ENCODE measurements at places on chromosomes 1 and 21.
A peak's percentile ranks its signal among the peaks of the same experiment; 100 is the strongest.

- no peak for DNase-seq
These were observed 6.2 kb downstream of the LRRC3 start for GRCh38 chr21:44461464-44462001.

DNA sequence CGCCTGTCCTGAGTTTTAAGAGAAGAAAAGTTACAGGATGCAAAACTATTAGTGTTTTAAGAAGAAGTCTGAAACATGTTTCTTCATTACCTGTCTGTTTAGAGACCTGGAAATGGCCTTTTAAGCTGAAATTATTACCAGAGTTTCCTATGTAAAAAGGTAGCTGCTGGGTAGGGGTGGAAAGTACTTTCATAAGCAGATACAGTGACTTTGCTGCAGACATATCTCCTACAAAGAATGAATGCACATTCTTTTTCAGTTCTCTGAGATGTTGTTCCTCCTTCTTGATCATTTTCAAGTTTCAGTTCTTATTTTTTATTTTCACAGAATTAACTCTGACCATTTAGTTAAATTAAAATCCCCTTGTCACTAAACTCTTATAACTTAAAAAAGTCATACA, 1329.6 kb downstream of the KCNT2 start:
- no peak for DNase-seq

GRCh38 chr1:1907098-1907736, 7.8 kb upstream of the CALML6 start:
- DNase-seq = no peak

DNA sequence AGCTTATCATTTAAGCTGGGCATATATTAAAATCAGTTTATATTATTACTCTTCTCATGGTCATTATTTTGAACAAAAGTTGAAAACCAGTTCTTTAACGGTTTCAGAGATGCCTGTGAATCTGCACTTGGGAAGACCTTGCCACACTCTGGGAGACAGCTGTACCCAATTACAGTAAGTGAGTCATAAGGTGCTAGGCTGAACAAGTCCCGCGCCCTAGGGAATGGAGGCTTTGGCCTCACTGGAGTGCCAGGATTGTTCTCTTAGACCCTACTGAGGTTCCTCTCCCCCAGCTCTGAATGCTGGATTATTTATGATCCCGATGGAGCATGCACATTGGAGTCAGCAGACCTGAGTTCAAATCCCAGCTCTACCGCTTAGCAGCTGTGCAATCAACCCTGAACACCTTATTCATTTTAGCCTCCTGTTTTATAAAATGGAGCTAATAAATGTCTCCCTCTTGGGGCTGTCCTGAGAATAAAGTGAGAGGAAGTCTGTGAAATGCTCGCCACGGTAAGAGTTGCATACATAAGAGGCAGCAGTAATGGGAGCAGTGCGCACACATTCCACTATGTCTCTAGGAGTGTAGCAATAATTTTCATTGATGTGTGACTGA, 266.2 kb downstream of the FOXD2 start:
- DNase-seq = no peak

- no peak for DNase-seq
These were observed 222.6 kb downstream of the PRDM2 start for GRCh38 chr1:13922466-13923110.

DNA sequence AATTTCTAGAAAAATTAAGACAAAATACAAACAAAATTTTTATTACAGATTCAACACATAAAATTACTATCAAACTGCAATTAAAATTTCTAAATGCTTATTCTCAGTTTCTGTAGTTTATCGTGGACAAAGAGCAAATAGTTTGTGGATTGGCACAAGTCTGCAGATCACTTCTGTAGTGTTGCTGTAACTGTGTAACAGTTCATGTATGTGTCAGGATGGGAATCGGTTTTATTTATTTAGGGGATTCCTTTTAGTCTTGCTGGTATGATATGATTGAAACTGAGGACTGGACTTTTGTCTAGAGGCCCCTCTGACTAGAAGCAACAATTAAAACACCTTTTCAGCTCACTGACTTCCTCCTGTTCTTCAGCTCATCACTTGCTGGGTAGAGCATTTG, 60.8 kb downstream of the LRIG2 start:
- no peak for DNase-seq

GRCh38 chr1:157183870-157184269, 45.7 kb upstream of the ETV3 start:
- no peak for DNase-seq

DNA sequence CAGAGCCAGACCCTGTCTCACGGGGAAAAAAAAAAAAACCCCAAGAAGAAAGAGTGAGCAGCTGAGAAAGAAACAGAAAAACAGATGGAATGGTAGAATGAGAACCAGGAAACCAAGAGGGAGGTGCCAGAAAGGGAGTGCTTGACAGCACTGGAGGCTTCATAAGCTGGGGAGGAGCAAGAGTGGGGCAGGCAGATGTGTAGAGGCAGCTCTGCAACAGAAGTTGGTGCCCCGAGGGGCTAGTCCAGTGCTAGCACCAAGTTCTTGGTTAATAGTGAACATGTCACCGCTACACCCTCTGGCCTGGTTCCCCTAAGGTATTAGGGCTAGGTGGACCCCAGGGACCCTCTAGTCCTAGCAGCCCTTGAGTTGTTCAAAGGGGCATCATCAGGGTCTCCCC, 98.0 kb downstream of the TGFBR3 start:
- no peak for DNase-seq

GRCh38 chr1:244388961-244389360, 62.7 kb downstream of the ADSS2 start:
- no peak for DNase-seq

DNA sequence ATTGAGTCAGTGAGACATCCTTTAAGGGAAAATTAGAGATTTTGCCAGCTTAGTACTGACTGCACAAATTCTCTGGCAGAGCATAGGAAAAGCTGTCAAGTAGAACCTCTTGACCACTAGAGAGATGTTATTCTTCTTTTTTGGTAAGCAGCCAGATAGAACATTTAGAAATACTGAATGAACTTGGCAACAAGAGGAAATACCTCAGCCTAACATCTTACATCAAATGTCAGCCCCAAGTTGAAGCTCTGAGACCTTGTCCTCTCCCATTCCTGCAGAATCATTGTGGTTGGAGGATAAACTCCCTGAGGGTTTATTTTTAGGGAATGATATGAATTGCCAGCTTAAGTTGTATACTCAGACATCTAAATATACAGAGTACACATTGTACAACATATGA, 53.5 kb downstream of the MIGA1 start:
- DNase-seq = no peak

DNA sequence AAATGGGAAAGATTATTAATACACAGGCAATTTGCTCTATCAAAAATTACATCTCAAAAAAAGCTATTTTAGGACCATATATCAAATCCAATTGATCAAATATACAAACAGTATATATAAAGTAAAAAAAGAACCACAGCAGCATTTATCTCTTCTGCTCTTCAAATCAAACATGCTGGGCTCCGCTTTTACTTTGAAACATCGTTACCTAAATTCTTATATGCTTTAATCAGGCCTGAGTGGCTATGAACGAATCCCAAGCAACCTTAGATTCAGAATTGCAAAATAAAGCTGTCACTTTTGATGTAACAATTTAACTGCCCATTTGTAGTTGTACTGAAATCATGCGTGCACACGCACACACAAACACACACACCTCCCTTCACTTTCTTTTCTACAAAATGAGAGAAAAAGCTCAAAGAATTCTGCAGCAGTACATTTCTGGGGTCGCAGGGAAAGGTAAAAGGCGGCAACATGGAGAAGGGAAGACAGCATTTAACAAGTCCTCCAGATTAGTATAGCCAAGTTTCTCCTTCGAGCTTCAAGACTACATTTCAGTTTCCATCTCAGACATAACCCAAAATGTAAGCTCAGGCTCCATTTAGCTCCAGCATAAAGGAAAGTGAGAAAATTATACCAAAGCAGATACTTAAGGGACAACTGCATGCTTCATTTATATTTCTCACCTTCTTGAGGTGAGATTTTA, 92.2 kb upstream of the TTC39A start:
- no peak for DNase-seq

- peak; percentile 28 for DNase-seq
These were observed 11.4 kb downstream of the MX2 start for GRCh38 chr21:41373253-41373652.

DNA sequence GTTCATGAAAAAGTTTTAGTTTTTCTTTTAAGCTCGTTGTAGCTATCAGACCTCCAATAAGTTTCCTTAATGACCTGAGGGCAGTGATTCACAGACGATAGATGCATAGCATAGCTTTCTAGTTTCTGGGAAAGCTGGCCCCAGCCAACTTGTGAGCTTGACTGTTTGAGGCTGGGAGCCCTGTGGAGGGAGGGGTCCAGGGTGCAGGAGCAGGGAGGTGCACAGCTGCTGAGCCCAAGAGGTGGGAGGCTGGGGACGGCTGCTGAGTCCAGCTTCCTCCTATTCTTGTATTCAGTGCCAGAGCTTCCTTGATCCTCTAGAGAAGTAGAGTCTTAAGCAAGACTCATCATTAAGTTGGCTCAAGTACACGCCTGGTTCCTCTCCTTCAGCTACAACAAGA, 11.0 kb upstream of the AVPR1B start:
- DNase-seq = no peak

- DNase-seq = no peak
These were observed 5.1 kb upstream of the MYBPH start for GRCh38 chr1:203180611-203181330.

DNA sequence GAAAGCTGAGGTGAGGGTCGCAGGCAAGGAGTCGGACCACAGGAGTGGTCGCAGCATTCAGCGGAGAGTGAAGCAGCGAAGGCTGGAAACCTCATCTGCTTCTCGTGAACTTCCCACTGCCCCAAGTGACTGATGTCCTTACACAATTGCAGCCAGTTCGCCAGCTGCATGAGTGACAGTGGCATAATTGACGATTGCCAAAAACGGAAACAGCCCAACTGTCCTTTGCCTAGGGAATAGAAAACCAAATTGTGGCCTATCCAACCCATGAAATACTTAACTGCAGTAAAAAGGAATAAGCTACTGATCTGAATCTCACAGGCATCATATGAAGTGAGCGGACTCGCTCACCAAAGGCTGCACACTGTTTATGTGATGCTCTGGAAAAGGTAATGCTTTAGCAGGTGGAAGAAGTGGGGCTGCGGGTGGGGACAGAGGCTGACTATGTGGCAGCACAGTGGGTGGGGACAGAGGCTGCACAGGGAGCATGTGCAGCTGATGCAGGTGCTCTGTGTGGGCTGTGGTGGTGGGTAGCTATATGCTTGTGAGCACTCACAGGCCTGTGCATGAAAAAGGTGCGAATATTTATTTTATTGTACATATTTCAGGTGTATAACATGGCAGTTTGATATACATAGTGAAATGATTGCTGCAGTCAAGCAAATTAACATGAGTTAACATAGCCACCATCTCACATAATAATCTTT, 4.2 kb upstream of the NLRP3 start:
- no peak for DNase-seq

GRCh38 chr1:77797991-77798390, 18.5 kb downstream of the MIGA1 start:
- no peak for DNase-seq

DNA sequence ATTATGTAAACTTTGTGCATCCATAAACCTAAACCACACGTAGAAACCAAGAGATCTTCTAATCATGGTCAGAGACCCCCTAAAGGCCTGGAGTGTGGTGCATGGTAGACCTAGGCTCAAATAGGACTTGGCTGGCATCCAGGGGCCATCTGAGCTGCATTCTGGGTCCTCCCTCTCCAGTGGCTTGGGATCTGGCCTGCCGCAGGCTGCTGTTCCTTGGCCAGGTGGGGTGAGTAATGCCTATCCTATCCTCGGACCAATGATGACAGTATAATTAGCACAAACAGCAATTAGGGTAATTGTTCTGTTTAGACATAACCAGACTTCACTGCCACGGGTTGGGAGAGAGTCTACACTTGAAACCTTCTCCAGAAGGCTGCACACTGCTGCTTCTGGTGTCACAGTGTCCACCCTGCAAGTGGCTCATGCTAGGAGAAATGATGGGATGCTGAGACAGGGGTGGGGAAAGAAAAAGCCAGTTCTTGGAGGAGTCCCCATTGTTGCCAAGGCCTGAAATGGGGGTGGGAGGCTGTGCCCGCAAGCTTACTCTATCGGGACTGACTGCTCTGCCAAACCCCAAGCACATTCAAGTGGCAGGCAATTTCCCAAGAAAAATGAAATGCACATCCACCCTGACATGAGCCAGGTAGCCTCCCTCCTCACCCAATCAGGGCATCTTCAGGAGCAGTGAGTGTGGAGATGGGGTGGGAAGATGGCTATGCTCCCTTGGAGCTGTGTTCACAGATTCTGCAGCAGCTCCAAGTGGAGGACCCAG, 12.5 kb upstream of the PKP1 start:
- no peak for DNase-seq

DNA sequence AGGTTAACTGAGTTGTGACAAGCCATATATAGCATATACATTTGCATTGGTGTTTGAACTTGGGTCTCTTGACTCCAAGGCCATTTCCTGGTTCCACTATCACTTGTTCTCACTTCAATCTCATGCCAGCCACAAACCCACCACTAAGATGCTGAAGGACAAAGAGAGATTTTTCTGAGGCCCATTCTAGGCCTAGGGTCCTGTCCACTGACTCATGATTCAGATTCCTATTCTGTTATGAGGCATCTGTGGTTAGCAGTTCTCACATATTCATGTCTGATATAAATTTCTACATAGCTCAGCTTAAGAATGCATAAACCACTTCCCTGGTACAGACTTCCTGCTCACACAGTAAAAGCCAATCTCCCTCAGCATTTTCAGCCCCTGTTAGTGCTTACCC, 326.1 kb upstream of the BEND5 start:
- DNase-seq = no peak

DNA sequence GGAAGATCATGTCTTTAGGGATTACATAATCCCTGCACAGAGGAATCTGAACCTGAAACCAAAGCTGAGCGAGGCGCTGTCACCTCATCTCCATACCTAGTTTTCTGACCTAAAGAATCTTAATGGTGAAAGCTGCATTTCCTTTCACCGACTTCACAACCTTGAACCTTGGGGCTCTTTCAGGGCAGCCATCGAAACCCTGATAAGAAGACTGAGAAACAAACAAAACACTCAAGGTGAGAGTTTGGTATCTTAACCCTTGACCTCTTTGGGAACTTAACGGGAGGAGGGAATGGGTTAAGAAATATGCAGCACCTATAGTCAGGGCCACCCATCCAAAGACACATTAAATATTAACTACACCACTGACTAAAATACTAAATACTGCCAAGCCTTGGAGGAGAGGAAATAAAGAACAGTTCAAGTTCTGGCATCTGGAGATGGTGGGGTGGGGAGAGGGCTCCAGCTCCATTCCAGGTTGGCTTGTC, 2.0 kb downstream of the C1orf116 start:
- DNase-seq = no peak

DNA sequence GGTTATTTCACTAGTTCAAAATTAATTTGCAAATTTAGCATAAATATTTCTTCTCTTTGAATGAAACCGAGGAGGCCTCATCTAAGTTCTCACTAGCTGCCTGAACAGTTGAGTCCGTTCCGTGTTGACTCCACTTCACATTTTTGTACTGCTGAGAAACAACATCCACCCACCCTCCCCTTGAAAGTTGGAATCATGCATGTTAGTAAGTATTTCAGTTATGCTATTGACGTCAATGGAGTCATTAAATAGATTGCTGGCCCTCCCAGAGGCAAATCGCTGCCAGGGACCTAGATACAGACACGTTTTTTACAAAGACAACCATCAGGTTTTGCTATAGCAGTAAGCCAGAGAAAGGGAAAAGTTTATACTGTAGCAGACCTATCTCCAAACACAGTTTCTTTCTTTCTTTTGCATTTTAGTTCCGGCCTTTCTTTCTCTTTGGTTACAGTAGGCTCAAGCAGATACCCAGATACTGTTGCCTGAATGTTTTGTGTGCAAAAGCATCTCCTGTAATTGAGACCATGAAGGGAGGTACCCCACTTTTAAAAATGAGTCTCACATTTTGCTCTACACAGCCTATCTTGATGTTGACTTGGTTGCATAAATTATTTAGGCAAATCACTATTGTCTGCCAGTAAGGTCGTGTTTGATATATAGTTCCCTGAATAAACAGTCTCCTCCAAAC, 262.6 kb upstream of the SGIP1 start:
- DNase-seq = no peak
